ENCODE measurements at places on chromosomes 16 and 17. TPM values are rescaled to one million over a fixed set of nuclear protein-coding genes. Genes with fewer than 3 reads are reported as not detected.

Gene TNFSF13
- total RNA-seq = 25.2 TPM

- DNase-seq = no peak
Measured at GRCh38 chr17:51166987-51167931, 1.0 kb downstream of the NME2 start.

Gene DRC3
- total RNA-seq = 18.0 TPM

Gene MPP3
- 26.3 TPM for total RNA-seq

GRCh38 chr16:79301051-79301450 lies 299.5 kb downstream of the MAF start:
- no peak for DNase-seq

DNA sequence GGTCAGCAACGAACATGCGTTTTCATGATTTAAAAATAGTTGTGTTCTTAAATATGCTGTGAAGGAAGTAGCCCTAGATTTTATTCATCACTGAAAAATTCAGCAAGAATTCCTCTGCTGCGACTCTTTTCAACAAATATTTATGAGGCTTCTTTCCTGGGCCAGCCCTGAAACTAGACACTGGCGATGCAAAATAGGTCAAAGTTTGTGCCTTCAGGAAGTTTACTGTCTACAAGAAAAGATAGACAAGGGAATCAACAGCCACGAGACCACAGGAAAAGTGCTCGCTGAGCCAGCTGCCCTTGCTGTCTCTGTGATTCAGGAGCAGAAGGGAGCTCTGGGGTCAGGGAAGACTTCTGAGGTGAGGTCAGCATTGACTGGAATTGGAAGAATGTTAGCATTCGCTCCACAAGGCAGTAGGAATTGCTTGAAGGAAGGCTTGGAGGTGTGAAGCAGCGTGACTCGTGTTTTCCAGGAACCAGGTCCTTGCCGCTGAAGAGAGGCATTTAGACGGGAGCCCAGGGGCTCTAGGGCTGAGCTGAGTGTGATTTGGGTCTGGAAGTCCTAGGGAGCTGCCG lies 1.9 kb upstream of the RPL26 start:
- no peak for DNase-seq
